ENCODE measurements at places on chromosomes 6 and 20. TPM values are rescaled to one million over a fixed set of nuclear protein-coding genes. Genes with fewer than 3 reads are reported as not detected.

DNA sequence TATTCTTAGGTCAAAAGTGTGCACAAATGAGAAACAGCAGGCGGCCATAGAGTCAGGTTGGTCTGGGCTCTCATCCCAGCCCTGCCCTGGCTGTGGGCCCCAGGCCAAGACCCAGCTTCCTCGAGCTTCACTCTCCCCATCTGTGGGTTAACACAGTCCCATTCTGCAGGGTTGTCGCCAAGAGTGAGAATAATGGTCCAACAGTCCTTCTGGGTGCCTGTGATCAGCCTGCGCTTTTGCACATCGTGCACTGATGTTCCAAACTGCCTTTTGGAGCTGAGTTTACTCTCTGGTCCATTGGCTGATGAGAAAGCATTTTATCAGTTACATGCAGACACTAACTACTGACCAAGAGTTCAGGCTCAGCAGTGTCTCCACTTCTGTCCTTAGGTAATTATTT, 82.6 kb downstream of the INSM1 start:
- DNase-seq: no peak

Gene SNAP91
- total RNA-seq: 2.9 TPM

Gene TAAR8
- not detected for total RNA-seq

Gene ULBP3
- total RNA-seq: not detected

DNA sequence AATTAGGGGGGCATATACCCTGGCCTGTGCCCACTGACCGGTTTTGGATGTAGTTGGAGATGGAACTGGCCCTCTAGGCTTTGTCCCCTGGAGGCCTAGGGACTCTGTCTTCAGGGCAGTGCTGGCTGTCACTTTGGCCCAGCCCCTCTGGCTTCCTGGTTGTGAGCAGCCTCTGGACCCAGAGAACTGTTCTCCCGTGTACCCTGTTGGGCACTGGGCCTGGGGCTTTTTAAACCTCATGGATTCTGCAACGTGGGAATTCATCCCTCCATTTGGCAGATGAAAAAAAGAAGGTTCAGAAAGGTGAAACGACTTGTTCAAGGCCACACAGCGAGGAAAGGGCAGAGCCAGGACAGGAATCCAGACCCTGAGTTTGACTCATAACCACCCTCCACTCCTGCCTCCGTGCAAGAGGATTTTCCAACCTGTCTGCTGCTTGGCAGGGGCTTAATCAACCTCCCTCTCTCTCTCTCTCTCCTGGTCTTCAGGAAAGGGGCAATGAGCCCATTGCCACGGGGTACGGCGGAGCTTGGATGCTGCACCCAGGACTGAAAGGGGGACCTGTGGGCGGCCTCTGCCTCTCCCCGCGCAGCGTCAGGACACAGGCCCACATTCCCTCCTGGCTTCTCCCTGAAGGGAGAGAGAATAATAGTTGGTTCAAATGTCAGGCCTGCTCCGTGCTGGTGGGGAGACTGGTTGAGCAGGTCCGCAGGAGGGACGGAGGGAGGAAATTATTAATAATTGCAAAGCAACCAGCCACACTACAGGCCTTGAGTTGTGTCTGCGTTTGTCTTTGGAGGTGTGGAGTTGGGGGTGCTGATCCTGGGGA, 56.0 kb downstream of the CEBPB start:
- peak; percentile 58 for DNase-seq

Gene NFATC2
- total RNA-seq: 4.3 TPM

GRCh38 chr6:94478133-94479005, 1059.0 kb upstream of the EPHA7 start:
- no peak for DNase-seq

Gene DZANK1
- 2.0 TPM for total RNA-seq

All from prostate gland (tissue), 2 donors.